ENCODE measurements at places on chromosomes 5 and 9.

DNA sequence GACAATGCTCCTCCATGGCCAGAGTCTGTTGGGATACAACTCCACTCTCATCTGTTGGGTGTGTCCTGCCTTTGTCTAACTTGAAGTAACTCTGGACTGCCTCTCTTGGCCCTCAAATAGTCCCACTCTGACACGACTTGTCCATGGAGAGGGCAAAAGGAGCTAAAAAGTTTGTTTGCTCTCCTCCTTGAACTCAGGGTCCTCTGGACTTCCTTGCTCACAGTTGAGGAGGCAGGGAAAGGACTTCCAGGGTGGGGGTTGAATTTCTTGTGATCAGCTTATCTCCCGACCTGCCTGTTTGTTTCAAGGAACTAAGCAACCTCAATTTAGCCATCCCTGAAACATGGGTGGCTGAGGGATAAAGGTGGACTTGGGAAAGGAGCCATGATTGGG lies 11.7 kb downstream of the DNAJB5 start:
- ATAC-seq = no peak

- ATAC-seq = no peak
These were observed 8.2 kb upstream of the TNIP1 start for GRCh38 chr5:151088986-151089385.

DNA sequence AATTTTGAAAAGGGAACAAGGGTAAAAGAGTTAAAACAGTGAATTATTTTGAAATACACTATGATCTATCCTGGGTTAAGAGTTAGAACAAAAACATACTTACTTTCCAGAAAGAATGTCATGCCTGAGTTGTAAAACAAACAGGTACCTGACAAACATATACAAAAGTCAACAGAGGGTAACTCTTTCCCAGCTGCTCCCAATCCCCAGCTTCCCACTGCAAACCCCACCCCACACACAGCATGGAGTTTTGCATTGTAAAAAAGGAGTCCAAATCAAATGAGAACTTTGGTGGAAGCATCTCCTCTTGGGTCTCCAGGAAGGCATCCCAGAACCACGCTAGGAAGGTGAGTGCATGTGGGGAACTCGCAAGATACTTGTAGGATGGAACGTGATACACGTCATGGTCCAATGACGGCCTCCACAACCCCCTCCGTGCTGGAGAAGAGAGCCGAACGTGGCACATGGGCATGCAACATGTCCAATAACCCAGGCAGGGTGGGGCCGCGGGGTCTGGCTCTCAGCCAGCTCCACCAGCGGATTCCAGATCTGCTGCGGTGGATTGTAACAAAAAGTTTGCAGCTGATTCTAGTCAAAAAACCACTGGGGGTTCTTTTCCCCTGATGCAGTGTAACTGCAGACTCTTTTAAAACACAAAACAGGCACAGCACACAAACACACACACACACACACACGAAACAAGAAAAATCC lies 55.8 kb downstream of the EPB41L4B start:
- no peak for ATAC-seq

- ATAC-seq = no peak
These were observed 663.2 kb upstream of the RGMB start for GRCh38 chr5:98110282-98110691.

- ATAC-seq = no peak
These were observed 425.2 kb downstream of the GADD45G start for GRCh38 chr9:90029996-90030395.

DNA sequence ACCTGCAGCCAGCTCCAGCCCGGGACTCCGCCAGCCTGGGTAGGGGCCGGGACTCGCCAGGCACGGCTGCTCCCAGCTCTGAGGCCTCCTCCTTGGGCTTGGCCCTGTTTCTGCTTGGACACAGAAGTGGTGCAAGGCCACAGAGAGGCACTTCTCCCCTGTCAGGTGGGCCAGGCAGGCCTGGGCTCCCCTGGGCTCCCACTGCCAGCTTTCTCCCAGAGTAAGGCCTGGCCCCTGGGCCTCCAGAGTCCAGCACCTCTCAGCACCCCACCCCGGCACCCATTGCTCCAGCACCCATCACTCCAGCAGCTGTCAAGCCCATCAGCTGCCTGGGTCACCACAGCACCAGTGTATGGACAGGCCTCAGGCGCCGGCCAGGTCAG lies 71.1 kb upstream of the LRRTM2 start:
- ATAC-seq = no peak

GRCh38 chr9:95175523-95175922 lies 142.0 kb downstream of the FANCC start:
- ATAC-seq = no peak

DNA sequence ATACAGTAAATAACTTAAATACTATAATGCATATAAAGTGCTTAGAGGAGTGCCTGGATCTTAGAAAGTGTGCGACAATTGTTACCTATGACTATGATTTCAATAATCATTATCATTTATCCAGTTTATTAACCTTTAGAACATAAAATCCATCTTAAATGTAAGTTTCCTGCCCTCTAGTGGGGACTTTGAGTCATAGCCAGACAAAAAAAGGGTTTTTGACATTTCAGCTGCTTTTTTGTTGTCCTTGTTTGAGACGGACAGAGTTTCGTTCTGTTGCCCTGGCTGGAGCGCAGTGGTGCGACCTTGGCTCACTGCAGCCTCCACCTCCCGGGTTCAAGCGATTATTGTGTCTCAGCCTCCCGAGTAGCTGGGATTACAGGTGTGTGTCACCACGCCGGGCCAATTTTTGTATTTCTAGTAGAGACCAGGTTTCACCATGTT lies 9.7 kb upstream of the C9orf152 start:
- no peak for ATAC-seq

- no peak for ATAC-seq
These were observed 372.3 kb upstream of the CCNH start for GRCh38 chr5:87784879-87785495.

GRCh38 chr5:59484618-59485017 lies 408.9 kb downstream of the PDE4D start:
- peak; percentile 77 for ATAC-seq

DNA sequence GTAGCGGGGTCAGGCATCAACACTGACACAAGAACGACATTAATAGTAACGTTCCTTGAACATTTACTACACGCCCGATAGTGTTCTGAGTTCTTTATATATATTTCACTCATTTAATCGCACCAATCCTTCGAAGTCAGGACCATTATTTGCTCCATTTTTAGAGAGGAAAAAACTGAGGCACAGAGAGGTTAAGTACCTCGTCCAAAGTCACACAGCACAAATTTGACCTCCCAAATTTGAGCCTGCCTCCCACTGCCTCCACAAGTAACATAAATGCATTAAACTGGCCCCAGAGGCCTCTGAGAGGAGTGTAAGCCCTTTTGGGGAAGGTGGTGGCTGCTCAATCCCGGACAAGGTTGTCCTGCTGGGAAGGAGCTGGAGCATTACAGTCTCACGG lies 5.8 kb downstream of the RGS14 start:
- no peak for ATAC-seq

GRCh38 chr5:128572051-128572929 lies 34.2 kb upstream of the FBN2 start:
- no peak for ATAC-seq

DNA sequence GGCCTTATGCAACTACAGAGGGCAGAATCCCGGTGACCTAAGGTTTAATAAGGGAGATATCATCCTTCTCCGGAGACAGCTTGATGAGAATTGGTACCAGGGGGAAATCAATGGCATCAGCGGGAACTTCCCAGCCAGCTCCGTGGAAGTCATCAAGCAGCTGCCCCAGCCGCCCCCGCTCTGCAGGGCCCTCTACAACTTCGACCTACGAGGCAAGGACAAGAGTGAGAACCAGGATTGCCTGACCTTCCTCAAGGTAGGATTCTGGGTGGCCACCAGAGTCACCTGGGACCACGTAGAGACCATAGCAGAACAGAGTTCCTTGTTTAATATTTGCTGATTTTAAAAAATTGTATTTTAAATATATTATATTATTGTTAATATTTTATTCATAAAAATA lies 63.7 kb downstream of the SH3RF2 start:
- no peak for ATAC-seq

DNA sequence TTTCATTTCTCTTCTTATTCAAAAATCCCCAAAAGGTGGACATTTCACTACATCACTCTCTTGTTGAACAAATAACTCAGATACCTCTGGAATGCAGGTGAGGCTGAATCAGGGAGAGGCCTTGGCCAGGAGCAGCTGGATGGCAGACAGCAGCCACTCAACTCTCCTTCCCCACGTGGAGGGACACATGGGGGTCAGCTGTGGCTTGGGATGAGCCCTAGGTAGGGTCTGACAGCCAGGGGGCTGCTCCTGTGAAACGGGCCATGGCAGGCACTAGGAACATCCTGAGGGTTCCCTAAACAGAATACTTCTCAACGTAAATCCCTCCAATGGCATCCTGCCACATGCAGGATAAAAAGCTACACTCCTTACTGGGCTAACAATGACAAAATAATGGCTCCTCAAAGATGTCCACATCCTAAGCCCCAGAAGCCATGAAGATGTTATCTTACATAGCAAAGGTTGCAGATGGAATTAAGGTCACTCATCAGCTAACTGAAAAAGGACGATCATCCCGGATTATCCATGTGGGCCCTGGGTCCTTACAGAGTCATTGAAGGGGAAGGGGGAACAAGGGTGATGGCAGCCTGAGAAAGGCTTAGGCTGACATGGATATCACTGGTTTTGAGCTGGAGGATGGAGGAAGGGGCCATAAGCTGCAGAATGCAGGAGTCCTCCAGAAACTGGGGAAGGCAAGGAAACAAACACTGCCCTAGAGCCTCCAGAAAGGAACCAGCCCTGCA lies 31.4 kb upstream of the S1PR3 start:
- no peak for ATAC-seq

DNA sequence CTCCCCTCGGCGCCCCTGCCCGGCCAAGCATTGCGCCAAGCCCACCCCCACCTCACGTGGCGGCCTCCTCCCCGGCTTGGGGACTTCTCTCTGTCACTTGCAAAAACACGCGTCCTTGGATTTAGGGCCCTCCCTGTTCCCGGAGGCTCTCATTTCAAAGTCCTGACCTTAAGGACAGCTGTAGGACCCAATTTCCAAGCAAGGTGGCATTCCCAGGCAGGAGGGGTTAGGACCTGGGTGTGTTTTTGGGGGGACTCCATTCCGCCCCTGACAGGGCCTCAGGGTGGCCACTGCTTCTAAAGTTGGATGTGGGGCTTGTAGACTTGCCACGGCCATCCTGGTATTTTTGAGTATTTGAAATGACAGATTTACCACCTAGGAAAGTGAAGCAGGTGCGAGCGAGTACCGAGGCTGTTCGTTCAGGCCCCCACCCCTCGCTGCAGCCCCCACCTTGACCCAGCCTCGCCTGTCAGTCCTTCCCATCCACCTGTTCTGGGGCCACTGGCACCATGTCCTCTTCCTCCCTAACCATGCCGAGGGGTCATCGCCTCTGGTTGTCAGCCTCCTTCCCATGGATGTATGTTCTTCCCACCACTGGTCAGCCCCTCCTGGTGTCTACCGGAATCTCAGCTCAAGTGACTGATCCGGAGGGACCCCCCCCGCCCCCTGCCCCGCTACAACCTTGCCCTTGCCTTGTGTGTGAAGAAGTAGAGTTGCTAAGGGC lies 52.4 kb downstream of the MRPL36 start:
- no peak for ATAC-seq

GRCh38 chr5:64784451-64785025 lies 15.8 kb downstream of the CWC27 start:
- peak; percentile 72 for ATAC-seq

- no peak for ATAC-seq
These were observed 6.5 kb upstream of the MED10 start for GRCh38 chr5:6384856-6385255.

DNA sequence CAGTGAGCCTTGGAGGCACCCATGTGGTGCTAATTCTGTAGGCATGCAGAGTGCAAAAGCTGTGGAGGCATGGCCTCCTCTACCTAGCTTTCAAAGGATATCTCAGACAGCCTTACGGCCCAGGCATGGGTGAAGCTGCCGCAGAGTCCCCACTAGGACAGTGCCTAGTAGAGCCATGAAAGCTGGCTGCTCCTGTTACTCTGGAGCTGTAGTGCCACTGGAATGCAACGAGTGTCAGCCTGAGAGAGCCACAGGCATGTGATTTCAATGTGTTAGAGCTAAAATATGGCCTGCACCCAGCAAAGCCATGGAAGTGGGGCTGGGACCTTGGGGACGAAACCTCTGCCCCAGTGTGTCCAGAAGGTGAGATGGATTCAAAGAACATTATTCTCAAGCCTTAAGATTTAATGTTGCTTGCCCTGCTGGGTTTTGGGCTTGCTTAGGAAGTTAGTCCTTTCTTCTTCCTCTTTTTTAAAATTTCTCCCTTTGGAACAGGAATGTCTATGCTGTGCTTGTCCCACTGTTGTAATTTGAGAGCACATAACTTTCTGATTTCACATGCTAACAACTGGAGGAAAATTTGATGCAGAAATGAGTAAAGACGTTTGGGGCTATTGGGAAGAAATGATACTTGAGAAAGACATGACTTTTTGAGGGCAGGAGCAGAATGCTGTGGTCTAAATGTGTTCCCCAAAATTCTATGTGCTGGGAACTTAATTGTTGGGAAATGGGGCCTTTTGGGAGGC lies 298.4 kb downstream of the PSAT1 start:
- no peak for ATAC-seq

- ATAC-seq = peak; percentile 22
These were observed 2.5 kb downstream of the FST start for GRCh38 chr5:53482717-53483638.

DNA sequence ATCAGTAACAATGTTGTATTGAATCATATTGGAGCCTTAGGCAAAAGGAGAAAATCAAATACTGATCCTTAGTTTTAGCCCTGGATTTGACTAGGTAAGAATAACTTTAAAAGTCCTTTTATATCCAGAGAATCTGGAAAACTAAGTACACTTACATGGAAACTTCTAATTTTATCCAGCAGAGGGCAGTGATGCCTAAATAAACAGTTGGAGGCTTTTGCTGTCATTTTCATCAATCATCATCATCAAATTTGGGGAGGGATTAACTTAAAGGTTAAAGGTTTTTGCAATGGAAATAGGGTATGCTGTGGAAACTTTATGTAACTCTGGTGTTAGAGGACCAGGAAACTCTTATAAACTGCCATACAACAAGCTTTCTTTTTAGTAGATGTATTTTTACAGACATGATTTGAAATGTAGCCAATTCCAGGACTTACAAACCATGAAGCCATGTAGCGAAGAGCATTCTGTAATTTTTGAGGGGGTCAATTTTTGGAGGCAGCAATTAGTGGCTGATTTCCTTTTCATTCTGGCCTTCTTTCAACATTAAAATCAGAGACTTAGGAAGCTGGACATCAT lies 112.7 kb downstream of the OSTF1 start:
- peak; percentile 29 for ATAC-seq

- ATAC-seq = no peak
These were observed 53.5 kb downstream of the FOXI1 start for GRCh38 chr5:170159101-170159698.

- ATAC-seq = no peak
These were observed 36.1 kb downstream of the SLC22A5 start for GRCh38 chr5:132405646-132406045.

DNA sequence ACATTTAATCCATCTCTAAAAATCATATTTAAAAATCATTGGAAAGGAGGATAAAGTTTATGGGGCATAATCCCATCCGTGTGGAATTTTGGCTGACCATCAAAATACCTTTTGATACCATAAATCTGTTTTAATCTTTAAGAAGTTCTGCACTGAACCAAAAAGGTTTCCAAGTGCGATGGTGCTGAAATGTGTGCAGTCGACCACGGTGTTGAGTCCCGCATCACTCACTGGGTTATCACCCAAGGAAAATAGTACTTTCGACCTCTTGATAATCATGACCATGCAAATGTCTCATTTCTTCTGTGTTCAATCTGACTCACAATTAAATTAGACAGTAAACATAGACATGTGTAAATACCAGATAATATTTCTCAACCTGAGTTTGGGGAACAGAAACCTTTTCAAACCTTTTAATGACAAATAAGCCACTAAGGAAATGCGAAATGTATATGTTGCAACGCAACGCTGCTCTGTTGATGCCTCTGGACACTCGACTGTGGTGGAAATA lies 62.0 kb upstream of the CDH6 start:
- ATAC-seq = no peak
